ENCODE measurements at places on chromosomes 6 and 20.
A peak's percentile ranks its signal among the peaks of the same experiment; 100 is the strongest.

- DNase-seq: no peak
Observed at GRCh38 chr6:24149836-24150235, 23.8 kb downstream of the NRSN1 start.

DNA sequence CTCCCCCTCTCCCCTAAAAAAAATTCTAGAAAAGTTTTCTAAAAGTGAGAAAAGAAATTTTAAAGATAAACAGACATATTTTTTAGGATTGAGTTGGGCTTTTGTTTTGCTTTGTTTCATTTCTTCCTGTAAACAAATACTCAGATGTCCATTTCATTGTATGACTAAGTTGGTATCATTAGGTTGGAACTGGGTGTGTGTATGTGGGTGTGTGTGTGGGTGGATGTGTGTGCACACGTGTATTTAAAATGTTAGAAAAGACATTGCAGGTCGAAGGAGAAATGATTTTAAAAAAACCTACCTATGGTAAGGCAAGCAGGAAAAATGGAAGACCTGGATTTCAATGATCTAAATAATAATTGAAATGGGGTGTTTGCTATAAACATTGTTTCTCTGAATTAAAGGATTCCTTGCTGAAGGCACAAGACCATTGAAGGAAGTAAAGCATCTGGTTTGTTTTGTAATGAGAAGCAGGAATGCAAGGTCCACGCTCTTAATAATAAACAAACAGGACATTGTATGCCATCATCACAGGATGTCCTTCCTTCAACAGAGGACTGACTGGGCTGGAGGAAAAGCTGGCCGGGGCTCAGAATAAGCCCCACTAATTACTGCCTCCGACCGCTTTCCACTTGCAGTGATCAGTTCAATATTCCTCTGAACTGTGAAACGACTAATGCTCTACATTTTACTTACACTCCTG, 996 bp upstream of the PRDM1 start:
- no peak for DNase-seq

GRCh38 chr6:90008189-90008907, 114.1 kb downstream of the GJA10 start:
- no peak for DNase-seq

- DNase-seq: no peak
Observed at GRCh38 chr6:144214622-144215401, 64.5 kb downstream of the STX11 start.

GRCh38 chr6:131914967-131915751, 36.0 kb downstream of the CCN2 start:
- peak; percentile 68 for DNase-seq

DNA sequence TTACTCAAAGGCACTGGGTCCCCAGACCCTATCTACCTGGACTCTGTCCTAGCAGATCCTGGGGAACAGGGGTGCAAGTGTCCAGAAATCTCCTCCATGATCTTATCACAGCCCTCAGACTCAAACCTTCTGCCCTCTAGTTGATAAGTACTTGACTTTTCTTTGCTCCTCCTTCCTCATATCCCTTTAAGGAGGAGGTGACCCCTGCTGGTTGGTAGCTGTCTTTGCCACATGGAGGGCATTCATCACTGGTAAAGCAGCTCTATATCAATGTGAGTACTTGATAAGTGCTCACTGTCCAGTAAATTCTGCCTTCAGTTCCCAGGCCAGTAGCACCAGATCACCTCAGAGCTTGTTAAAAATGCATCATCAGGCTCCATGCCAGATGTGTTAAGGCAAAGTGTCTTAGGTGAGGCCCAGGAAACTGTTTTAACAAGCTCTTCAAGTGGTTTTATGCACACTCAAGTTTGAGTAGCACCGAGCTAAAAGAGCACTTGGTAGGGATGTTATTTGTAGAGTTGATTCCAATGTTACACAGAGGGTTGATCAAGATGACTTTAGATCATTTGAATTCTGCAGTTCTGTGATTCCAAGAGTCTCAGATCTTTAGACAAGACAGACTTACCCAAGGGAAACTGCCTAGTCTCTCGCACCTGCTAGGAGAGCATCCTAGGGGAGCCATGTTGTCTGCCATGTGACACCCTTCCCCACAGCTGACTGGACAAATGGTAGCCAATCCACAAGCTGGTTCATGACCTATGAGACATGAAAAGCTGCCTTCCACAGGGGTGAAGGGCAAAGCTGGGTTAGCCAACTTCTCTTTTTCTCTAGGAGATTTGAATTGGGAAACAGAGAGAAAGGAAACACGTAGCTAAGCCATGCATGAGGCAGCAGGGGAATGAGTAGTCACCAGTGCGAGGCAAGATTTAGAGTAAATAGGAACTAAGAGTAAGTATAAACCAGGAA, 18.6 kb downstream of the TREML2 start:
- DNase-seq: peak; percentile 42

GRCh38 chr20:9516234-9516871, 2.0 kb downstream of the LAMP5 start:
- no peak for DNase-seq

GRCh38 chr20:32206760-32207625, 550 bp downstream of the PLAGL2 start:
- DNase-seq: no peak

DNA sequence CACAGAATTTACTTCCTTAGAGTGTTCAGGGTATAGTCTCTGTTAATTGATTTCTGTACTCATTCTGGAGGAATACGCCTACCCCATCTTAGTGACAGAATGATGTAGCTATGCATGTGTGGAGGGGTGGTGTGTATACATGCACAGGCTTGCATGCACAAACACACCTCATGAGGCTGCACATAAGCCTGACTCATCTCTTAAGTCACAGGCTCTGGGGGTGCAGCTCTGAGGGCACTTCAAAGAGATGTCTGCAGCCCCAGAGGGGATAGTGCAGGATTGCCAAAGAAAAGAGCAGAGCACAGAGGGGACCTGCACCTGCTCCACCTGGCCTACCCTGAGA, 24.6 kb downstream of the TBX18 start:
- DNase-seq: no peak

- no peak for DNase-seq
Observed at GRCh38 chr6:151630991-151631655, 137.3 kb downstream of the CCDC170 start.

DNA sequence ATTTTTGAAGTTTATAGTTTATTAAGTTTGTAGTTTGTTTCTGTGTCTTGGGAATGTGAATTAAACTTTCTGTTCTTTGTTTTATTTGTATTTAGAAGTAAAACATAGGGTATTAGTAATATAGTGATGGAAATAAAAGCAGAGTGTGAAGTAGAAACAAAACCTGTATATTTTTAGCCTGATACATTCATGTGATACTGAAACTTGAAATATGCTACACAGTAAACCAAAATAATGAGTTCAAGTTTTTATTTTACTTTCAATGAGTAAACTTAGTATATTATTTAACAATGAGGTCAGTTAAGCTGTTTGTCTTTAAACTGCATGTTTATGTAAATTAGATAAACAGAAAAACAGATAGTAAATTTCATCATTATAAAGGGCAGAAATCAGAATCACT, 1592.6 kb downstream of the GRIK2 start:
- no peak for DNase-seq

DNA sequence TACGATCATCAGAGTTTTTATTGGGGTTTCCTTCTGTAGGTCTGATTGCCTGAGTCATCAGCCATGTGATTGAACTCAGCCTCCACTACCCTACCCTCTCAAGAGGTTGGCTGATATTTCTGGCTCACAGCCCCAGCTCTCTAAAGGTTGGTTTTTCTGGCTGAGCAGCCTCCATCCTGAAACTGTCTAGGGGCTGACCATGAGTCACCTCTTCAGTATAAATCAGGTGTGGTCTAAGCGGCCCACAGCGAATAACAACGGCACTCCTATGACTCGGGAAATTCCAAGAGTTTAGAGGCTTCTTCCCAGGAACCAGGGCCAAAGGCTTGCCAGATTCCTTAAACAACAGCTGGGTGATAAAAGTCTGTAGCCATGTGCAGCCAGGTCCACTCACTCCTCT, 115.5 kb downstream of the SOD2 start:
- DNase-seq: no peak

DNA sequence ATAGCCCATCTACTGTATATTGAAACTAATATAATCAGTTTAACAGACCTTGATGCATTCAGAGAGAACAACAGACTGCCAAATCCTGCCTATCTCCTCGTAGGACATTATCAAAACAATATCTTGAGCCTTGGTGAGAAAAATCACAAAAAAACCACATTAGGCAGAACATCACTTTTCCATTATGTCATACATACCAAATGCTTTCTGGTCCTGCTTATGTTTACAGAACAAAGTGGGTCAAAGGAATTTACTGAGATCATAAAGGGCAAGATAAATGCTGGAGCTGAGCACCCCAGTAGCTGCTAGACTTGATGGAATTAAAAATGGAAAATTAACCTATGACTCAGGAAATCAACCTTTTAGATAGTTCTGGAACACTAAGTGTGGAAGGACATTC, 195.3 kb upstream of the KCNK16 start:
- peak; percentile 27 for DNase-seq

GRCh38 chr6:37008484-37009465, 3.3 kb downstream of the FGD2 start:
- DNase-seq: no peak

GRCh38 chr20:18922251-18922650, 108.7 kb downstream of the SCP2D1 start:
- no peak for DNase-seq

GRCh38 chr6:34535646-34536045, 20.5 kb downstream of the SPDEF start:
- DNase-seq: no peak

GRCh38 chr6:39204646-39205244, 24.5 kb downstream of the KCNK5 start:
- no peak for DNase-seq

DNA sequence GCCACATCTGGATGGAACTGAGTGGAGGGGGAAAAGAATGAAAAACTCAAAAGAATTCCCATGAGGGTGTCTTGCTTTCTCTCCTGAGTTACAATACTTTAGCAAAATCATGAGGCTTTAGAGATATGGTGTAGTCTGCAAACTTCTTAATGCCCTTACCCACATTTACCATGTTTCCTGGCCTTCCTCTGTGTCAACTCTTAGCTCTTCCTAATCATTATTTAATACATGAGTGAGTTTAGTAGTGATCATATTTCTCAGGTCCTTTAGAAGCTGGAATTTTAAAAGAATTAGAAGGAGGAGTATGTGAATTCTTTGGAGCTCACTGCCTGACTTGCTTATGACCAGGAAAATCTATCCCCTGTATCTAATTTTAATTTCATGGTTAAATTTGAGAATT, 39.0 kb downstream of the STX11 start:
- no peak for DNase-seq

- DNase-seq: peak; percentile 98
Observed at GRCh38 chr6:4358414-4359107, 223.2 kb upstream of the ECI2 start.

DNA sequence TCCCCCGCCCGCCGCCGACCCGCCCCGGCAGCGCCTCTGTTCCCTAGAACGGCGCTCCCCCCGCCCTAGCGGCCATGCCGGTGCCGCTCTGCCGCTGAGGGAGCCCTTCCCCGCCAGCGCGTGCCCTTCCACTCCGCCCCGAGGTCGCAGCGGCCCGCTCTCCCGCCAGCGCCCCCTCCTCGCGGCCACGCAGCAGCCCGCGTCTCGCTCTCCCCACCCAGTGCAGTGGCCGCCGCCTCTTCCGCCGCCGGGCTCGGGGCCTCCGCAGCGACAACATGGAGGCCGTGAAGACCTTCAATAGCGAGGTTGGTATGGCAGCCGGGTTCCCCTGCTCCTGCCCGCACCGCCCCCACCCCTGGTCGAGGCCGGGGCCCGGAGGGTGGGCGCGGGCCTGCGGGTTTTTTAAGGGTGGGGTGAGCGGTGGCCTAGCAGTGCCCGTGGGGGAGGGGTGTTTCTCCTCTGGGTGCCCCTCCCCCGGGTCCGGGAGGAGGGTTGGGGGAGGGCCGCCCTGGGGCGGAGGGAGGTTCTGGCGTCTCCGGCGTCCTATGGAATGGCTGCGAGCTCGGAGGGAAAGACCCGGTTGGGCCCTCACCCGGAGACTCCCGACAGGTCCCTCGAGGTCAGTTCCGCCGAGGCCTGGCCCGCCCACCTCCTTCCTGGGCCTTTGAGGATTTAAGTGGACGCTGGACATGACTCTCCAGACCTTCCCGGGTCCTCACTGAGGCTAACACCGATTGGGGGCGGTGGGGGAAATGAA, 588 bp downstream of the SCAF8 start:
- DNase-seq: peak; percentile 92

GRCh38 chr6:52249078-52249477, 4.8 kb upstream of the IL17F start:
- no peak for DNase-seq

GRCh38 chr6:131924881-131925474, 26.2 kb downstream of the CCN2 start:
- DNase-seq: no peak

DNA sequence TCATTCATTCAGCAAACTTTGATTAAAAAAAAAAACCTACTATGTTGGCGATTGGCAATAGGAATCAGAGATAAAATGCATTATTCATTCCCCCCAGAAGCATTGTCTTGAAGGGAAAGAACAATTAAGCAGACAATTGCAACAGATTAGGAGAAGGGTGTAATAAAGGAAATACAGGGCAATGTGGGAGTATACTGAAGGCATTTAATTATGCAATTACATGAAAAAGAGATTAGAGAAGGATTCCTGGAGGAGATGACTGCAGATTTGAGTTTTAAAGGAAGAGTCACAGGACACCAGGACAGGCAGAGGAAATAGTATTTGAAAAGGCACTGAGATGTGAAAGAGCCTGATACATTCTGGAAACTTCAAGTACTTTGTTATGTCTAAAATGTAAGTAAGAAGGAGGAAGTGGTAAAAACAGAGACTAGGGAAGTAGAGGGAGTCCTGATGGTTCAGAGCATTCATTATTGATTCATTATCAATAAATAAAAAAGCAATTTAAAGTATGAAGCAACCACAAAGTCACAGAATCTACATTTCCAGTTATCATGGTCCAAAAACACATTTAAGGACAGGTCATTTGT, 43.7 kb downstream of the THEMIS start:
- DNase-seq: no peak

- DNase-seq: no peak
Observed at GRCh38 chr6:43001843-43002242, 11.9 kb downstream of the MEA1 start.

DNA sequence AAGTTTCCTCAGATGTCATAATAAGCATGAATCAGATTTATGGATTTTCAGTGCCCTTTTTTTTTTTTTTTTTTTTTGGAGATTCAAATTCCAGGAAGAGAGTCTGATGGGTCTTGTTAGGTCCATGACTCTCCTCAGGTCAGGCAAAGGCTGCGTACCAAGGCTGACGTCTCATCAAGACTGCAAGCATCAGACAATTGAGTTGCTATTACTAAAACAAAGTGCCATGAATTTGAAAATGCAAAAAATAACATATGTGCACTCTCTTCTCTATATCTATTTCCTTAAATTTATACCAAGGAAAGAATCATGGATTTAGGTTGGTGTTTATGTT, 134.7 kb downstream of the FAM83B start:
- no peak for DNase-seq

- DNase-seq: no peak
Observed at GRCh38 chr6:34908194-34908593, 19.1 kb downstream of the ANKS1A start.

GRCh38 chr20:37364927-37365272, 19.0 kb downstream of the SRC start:
- no peak for DNase-seq

Measured in AG09319 (cell line).